ENCODE measurements at places on chromosomes 16 and 17. TPM values are rescaled to one million over a fixed set of nuclear protein-coding genes. Genes with fewer than 3 reads are reported as not detected.

Gene TBC1D3G
- total RNA-seq: not detected

Gene XYLT2
- 43.6 TPM for total RNA-seq

Gene KRTAP4-3
- not detected for total RNA-seq

Gene KRTAP9-4
- total RNA-seq: not detected

Gene FBXO39
- total RNA-seq: 1.1 TPM

Gene PIRT
- total RNA-seq: not detected

Gene SLC52A1
- not detected for total RNA-seq

Gene IRX5
- total RNA-seq: 20.6 TPM

Gene CLEC19A
- not detected for total RNA-seq

Gene TMEM238L
- total RNA-seq: not detected

Gene ESRP2
- total RNA-seq: 0.32 TPM

Gene MMP15
- total RNA-seq: 1.4 TPM

Gene NKD1
- not detected for total RNA-seq

Gene SP6
- total RNA-seq: not detected

Gene SOX8
- 0.89 TPM for total RNA-seq

Gene CES1
- not detected for total RNA-seq

Gene SLFN13
- total RNA-seq: 2.4 TPM

Gene CDT1
- total RNA-seq: 14.2 TPM

Gene PRAC2
- total RNA-seq: not detected

Gene DNAH2
- total RNA-seq: not detected

Gene RECQL5
- total RNA-seq: 12.8 TPM

Gene GGNBP2
- total RNA-seq: 45.7 TPM

Gene UNC119
- 30.9 TPM for total RNA-seq

Gene CBFA2T3
- total RNA-seq: not detected

Gene VWA3A
- total RNA-seq: not detected

Gene ZDHHC7
- 95.2 TPM for total RNA-seq

Gene TMC8
- not detected for total RNA-seq

Gene MARVELD3
- not detected for total RNA-seq

Gene ZSCAN10
- not detected for total RNA-seq

Gene HAP1
- total RNA-seq: not detected

Gene PHOSPHO1
- not detected for total RNA-seq

Gene TPSG1
- not detected for total RNA-seq

Gene CBLN1
- not detected for total RNA-seq

Gene SLFN11
- total RNA-seq: 59.7 TPM

Gene HERPUD1
- 218 TPM for total RNA-seq

Gene KIFC3
- 65.3 TPM for total RNA-seq

Gene TEKT1
- total RNA-seq: not detected

Measured in GM23248 (cell line).